OCI-LY7 (cell line): ENCODE measurements at places on chromosomes 6 and 20.

DNA sequence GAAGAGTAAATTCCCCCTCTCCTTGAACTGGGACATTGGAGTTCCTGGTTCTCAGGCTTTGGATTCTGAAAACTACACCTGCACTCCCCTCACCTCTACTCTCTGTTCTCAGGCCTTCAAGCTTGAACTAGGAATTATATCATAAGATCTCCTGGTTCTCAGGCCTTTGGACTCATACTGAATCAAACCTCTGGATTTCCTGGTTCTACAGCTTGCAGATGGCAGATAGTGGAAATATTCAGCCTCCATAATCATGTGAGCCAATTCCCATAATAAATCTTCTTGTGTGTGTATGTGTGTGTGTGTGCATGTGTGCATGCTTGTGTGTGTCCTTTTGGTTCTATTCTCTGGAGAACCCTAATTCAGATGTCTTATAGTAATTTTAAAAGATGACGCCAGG, 12.7 kb upstream of the CHD6 start:
- no peak for DNase-seq

GRCh38 chr6:169035385-169036240, 218.0 kb downstream of the THBS2 start:
- DNase-seq = no peak

DNA sequence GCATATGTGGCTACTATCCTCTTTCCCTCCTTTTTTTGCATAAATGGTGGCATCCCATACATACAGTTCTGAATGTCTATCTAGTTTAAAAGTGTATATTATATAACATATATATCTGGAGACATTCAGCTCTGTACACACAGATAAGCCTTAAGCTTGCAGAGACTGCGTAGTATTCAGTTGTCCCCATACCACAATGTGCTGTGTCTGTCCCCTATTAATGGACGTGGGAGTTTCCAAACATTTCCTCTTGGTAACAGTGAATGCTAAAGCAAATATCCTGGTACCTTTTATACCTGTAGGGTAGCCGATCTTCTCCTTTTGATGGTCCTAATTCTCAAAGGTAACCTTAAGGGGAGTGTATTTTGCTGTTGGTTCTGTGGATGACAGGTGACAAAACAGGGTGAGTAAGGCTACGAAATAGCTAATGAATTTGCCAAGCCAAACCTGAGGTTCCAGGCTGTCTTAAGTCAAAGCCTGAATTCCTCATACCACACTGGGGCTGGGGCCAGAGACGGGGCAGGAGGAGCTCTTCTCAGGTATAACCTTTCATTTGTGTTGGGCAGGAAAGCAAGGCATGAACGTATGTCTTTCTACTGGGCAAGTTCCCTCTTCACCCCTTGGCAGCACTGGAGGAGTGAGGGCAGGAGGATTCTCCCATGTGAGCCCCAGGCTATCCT, 7.8 kb upstream of the C2 start:
- no peak for DNase-seq

DNA sequence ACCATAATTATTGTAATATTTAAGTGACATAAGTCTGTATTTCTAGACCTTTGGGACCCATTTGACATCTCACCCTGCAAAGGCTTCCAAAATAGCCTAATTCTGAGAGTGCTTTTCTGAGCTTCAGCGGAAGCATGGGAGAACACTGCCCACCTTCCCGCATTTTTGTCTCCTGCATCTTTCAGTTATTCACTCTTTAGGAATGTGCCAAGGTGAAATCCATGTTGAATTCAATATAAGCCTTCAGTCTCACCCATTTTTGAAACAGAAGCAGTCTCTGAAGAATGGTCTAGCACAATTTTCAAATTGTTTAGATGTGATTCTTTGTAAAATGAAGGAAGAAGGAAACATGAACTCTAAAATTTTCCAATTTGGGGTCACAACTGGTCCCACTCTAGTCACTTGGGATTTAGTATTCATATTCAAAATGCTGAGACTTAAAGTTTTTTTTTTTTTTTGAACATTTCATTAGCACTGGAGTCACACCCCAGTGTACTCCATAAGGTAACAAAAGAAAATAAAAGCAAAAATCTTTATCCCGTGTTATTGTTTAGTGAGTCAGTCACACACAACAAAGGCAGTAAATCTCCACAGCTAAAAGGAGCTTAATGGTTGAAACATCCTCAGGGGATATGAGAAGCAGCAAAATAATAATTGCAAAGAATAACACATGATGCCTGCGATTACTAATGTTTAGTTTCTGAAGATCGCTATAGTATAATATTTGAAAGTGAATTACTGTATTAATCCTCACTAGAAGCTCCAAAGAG, 479.9 kb upstream of the BTBD3 start:
- DNase-seq = no peak

GRCh38 chr6:146850238-146850896, 251.6 kb downstream of the ADGB start:
- no peak for DNase-seq

DNA sequence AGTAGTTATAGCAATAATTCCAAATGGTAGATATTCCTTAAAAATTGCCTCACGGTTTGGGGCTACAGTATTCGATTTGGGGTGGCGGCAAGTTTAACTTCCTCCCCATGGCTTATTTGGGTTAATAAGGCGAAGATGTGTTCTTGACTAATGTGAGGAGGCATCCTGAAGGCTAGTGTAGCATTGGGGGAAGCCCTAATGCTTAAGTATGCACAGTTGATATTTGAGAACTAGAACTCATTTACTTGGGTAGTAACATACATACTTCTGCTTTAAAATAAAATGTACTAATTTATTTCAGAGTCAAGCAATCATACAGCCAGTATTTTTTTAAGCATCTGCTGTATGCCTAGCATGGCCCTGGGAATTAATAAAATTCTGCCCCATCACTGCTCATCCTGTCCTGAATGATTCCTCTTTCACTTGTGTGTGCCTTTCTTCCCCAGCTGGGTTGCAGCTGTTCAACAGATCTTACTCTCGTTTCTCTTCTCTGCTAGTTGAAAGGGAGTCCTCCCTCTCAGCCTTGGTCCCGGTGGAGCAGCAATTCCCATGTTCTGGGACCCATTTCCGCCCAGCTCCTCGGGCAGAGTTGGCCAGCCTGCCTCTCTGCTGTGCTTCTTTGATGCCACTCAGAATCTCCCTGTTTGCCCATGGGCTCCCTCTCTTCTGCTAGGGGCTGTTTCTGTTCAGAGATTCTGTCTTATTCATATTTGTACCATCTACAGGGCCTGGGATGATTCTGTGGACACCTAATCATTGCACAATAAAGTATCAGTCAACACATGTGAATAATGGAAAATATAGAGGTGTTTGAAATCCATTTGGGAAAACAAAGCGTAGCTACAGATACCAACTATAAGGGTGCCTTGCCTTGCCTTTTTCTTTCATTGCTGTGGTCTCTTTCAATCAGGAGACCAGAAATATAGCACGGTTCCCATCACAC, 104.8 kb downstream of the ARID1B start:
- peak; percentile 51 for DNase-seq
